CD8-positive, alpha-beta memory T cell (primary cell): ENCODE measurements at places on chromosomes 16 and 17. TPM values are rescaled to one million over a fixed set of nuclear protein-coding genes. Genes with fewer than 3 reads are reported as not detected.

The SPNS3 gene
- 10.0 TPM for polyA plus RNA-seq

The SLC16A13 gene
- polyA plus RNA-seq = 1.4 TPM

The CHD9NB gene
- polyA plus RNA-seq = not detected

The MYADML2 gene
- polyA plus RNA-seq = not detected

The MYH2 gene
- not detected for polyA plus RNA-seq

The KRTAP1-5 gene
- polyA plus RNA-seq = not detected

The TPSB2 gene
- polyA plus RNA-seq = not detected

The CX3CL1 gene
- polyA plus RNA-seq = not detected

The EVPL gene
- not detected for polyA plus RNA-seq

The MSLN gene
- polyA plus RNA-seq = not detected

DNA sequence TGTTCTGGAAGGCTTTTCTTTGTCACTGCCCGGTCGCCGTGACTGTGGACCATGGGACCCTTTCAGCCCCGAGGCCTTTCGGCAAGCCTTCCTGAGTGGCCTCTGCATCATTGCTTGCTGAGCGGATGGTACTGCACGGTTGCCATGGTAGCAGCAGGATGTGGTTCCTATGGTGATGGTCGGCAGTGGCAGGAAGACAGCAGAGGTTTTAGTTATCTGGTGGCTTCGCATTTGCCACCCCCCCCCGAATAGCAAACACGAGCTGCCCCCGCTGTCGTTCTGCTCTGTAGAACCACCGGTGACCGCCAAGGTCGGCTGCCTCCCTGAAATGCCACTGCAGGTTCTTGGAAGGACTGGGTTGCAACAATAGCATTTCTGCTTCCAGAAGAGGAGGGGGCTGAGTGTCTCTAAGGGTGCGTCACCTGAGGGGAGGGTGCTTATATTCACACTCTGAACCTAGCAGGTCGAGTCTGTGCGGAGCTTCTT lies 76.6 kb downstream of the CMIP start:
- peak; percentile 80 for DNase-seq

- DNase-seq = no peak
These were observed 17.7 kb downstream of the RAI1 start for GRCh38 chr17:17698869-17699351.

DNA sequence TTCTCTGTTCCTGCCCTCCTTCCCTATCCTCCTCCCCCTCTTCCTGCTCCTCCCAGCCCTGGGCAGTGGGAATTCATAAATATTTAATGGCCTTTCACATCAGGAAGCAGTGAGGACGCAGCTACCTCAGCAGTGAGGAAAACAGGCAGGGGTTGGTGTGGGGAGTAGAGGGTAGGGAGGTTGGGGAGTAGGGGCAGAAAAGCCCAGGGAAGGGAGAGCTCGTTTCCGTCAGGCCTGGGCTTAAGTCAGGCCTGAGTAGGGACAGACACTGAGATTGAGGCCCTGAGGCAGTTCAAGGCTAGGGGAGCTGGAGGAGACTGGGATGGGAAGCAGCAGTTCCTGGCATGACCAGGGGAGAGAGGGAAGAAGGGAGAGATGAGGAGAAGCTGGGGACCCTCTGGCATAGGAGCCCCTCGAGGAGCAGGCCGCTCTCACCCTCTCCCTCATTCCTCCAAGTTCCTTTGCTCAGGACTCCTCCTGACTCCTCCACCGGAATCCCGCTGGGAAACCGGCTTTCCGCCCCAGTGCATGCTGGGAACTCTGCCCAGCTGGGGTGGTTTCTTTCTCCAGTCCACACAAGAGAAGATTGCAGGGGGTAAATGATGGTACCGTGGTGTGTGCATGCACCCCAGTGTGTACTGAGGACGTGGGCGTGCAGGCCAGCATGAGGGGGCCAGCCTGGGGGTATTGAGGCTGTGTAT lies 6.2 kb downstream of the SAMD14 start:
- no peak for DNase-seq

DNA sequence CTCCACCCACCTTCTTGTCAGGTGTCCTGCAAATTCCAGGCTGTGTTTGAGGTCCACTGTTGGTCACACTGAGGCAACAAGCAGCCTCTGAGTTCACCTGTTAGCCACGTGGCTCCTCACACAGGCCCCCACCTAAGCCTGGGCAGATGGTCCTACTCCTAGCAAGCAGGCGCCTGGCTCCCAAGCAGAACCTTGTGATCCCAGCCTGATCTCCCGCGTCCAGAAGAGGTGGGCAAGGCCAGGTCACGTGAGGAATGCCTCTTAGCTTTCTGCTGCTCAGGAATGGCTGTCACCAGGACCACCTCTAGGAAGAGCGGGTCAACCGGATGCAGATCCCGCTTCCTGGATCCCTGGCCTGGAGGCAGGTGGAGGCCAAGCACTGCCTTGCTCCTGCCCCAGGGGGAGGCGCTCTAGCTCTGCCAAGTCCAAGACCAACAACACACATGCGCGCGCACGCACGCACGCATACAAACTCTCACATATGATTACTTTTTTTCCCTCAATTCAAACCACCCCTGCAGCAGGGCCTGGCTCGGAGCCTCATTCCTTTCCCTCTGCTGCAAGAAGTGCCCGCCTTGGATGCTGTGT lies 9.5 kb downstream of the CYB561 start:
- no peak for DNase-seq

DNA sequence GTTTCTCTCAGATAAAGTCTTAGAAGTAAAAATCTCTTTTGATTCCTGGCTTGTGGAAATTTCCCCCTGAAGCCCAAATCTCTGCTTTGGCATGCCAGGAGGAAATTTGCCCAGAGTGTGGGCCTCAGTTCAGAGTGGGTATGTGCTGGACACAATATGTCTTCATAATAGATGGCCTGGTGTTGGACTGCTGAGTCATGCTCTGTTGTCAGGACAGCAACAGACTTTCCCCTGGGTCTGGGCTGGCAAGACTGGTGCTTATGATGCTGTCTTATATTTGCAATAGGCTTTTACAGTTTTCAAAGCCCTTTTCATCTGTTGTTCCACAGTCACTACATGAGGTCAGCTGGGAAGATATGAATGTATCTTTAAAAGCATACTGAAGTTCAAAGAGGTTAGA lies 57.0 kb downstream of the SHISA9 start:
- DNase-seq = no peak

DNA sequence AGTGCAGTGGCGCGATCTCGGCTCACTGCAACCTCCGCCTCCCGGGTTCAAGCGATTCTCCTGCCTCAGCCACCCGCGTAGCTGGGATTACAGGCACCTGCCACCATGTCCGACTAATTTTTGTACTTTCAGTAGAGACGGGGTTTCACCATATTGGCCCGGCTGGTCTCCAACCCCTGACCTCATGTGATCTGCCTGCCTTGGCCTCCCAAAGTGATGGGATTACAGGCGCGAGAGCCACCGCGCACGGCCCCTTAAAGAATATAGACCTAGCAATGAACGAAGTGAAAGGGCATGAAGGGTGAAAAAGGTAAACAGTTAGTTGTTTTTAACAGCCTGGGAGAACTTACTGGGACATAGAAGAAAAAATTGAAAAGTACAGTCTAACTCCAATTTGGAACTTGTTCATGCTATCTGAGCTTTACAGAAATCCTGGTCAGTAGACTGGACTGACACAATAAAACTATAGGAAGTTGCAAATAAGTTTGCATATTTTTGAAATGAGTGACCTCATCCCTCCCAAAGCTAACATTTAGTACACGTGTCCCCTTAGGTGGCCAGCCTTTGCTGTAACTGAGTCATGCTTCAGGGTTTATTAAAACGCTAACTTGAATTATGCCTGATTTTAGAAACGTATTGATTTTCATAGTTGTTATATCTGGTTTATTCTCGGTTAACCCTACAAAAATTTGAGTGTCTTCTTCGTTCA lies 1.8 kb downstream of the COG1 start:
- DNase-seq = no peak

DNA sequence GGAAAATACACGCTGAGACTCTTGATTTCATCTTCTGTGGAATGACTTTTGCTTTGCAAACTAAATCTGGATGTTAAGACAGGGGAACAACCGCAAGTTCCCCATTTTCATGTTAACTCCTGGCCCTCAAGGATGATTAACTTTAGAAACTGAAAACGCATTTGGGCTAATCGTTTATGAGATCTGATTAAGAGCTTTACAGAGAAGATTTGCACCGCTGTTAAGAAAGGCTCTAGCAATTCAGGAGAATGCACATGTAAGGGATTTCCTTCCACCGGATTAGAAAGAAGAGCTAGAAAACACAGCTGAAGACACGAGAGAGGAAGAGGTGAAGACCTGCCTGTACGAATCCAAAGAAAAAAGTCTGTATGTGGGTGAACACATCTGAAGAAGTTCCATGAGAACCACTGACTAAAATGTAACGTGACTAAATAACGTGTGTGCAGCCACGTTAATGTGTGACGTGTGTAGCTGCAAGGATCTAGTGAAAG lies 106.4 kb downstream of the YPEL2 start:
- no peak for DNase-seq

DNA sequence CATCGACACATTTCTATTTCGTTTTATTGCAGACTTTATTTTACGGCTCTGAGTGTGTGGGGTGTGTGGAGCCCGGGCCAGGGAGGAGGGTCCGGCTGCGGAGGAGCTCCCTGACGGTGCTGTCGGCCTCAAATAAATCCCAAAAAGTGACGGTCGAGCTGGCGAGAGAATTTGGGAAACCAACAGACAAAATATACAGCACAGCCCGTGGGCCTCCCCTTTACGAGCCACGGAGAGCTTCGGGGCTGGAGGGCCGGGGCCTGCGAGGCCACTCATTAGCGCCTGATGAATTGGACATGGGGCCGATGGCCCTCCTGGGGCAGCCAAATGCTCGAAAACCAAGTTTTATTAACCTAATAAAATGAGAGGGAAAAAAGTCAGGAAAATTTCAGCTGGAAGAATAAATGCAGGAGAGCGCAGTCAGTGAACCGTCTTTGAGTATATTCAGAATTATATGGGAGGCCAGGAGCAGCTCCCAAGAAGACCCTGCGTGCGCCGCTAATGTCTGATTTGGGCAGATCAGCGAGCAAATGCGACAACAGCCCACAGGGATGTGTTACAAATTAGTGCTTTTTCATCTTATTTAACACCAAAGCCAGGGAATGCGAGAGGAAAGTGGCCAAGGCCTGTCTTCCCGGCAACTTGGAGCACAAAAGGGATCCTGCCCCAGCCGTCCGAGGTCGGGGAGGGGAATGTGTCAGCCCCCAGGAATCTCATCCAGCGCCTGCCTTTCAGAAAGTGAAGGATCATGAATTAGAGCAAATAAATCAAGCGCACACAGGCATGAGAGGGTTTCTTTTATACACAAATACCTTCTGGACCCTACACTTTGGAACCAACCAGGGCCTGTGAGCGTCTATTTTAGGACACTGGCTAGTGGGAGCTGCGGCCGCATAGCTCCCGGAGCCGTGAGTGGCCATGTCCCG lies 249.1 kb downstream of the C16orf95 start:
- no peak for DNase-seq

- no peak for DNase-seq
These were observed 10.1 kb upstream of the STX1B start for GRCh38 chr16:31020536-31020935.

GRCh38 chr17:7593296-7593695 lies 3.4 kb upstream of the SOX15 start:
- DNase-seq = no peak

GRCh38 chr17:15264542-15264941 lies 584 bp downstream of the PMP22 start:
- no peak for DNase-seq

DNA sequence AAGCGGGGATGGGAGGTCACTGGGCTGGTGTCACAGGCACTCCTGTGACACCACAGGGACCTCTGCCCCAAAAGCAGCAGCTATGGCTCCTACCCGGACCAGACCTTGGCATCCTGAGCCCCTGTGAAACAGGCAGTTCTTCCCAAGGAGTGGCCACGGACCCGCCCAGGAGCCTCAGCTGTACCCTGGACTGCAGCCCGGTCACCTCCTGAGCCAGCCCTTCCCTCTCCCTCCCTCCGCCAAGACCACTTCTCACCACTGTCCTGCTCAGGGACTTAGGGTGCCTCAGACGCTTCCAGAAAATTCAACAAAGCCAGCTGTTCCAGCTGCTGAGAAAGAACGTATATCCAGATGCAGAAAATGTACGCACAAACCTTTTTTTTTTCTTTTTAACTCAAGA lies 13.9 kb upstream of the NCBP3 start:
- no peak for DNase-seq

GRCh38 chr17:76709077-76709950 lies 1.5 kb downstream of the MXRA7 start:
- DNase-seq = no peak

DNA sequence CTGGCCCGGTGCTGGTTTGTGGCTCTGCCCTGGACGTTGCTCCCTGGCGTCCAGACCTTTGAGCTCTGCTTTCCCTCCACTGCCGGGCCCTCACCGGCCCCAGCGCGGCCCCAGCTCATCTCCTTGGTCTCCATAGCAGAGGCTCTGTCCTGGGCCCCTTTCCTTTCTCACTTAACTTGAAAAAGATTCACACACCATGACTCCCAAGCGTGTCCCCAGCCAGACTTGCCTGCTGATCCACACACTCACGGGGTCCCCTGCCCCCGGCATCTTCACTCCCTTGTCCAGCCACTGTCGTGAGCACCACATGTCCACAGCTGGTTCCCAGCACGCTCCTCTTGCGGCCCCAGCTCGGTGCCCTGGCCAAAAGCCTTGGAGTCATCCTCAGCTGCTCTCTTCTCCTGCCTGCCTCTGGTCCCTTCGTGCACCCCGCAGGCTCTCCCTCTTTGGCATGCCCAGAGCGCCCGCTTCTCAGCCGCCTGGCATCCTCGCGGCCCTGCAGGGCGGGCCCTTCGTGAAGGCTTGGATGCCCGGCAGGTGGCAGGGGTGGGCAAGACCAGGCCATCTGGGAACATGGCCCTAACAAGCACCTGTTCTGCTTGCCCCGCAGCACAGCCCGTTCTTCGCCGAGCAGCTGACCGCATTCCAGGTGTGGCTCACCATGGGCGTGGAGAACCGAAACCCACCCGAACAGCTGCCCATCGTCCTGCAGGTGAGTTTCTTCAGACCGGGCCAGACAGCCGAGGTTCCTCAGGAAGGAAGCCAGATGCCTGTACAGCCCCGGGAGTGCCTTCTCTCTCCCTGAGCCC lies 145.6 kb upstream of the CHMP6 start:
- no peak for DNase-seq

DNA sequence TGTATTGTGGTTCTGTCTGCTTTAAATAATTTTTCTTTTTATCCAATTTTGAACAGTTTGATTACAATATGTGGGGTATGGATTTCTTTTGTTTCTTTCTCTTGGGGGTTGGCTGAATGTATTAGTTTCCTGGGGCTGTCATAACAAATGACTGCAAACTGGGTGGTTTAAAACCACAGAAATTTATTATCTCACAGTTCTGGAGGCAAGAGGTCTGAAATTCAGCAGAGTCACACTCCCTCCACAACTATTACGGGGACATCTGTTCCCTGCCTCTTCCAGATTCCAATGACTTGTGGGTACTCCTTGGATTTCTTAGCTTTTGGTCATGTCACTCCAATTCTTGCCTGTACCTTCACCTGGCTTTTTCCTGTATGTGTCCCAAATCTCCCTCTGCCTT lies 23.7 kb downstream of the COX11 start:
- DNase-seq = no peak

GRCh38 chr17:48143629-48144028 lies 36.1 kb downstream of the SNX11 start:
- peak; percentile 26 for DNase-seq

DNA sequence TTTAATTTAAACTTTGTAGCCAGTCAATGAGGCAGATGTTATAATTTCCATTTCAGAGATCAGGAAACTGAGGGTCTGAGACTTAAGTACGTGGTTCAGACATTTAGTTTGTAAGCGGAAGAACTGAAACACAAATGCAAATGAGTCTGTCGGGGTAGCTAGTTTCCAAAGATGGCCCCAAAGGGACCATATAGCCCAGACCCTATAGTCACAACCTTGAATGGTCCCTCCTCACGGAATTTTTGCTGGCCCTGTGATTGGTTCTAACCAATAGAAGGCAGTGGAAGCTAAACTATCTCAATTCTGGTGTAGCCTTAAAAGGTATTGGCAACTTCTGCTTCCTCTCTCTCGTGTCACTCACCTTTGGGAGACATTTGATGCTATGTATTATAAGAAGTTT lies 7.5 kb upstream of the BCO1 start:
- no peak for DNase-seq
